Mucosa of gallbladder (tissue), 1 donor: ENCODE measurements at places on chromosomes 1 and 21.

DNA sequence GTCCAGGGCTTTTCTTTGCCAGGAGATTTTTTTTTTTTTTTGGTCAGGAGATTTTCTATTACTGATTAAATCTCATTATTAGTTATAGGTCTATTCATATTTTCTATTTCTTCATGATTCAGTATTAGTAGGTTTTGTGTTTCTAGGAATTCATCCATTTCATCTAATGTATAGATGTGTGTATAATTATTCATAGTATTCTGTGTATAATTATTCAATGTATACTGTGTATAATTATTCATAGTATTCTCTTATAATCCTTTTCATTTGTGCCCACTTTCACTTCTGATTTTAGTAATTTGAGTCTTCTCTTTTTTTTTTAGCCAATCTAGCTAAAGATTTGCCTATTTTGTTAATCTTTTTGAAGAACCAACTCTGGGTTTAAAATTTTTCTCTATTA is 12.3 kb upstream of the PNRC2 start:
- no peak for DNase-seq

DNA sequence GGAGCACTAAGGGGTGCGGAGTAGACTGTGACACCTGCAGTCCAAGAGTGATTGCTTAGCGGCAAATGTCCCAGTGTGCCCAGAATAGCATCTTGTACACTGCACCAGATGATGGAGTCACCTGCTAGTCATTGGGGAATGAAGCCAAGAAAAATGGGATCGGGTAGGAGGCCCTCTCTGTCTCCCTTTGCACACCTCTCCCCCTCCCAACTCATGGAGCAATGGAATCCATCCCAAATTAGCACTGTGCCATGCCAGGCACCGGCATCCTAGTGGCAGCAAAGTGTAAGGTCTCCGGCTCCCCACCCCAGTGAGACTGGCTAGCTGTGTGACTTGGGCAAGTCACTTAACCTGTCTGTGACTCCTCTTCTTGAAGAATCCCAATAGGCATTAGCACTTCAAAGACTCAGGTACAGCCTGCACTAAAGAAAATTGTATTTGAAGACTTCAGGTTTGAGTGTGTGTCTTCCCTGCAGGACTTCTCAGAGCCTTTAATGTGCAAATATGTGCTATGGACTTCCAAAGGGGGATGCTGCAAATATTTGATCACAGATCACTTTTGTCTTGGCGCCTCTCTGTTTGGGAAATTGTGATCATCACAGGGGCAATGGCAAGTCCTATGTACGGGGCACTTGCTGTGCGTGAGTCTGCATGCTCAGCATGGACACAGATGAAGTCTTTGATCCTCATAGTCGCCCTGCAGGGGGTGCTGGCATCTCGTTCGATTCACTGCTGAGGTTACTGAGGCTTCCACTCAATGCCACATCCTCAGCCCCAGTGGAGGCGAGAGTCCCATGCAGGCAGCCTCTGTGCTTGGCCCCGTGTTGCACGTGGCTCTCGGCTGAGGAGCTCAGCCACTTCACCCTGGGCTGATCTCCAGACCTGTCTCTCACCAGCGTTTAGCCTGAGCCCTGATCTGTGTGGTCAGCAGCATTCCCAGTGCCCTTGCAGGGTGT is 272.9 kb upstream of the C1orf174 start:
- no peak for DNase-seq

- DNase-seq = no peak
Measured at GRCh38 chr1:81594206-81594605, 206.5 kb upstream of the ADGRL2 start.

- DNase-seq = no peak
Measured at GRCh38 chr1:111814642-111815041, 58.9 kb downstream of the DDX20 start.
